NCI-H774 (cell line): ENCODE measurements at places on chromosomes 2 and 18.

- DNase-seq: no peak
Measured at GRCh38 chr2:72917877-72918553, 696 bp downstream of the EMX1 start.

GRCh38 chr18:50559752-50560680 lies at the start of gene MAPK4:
TSS of gene MAPK4 (plus strand) at chr18:50560087. CDS start at chr18:50663959, 103,872 bp downstream.
- DNase-seq: peak; percentile 64

- DNase-seq: no peak
Measured at GRCh38 chr2:180662941-180663471, 317.4 kb upstream of the UBE2E3 start.

DNA sequence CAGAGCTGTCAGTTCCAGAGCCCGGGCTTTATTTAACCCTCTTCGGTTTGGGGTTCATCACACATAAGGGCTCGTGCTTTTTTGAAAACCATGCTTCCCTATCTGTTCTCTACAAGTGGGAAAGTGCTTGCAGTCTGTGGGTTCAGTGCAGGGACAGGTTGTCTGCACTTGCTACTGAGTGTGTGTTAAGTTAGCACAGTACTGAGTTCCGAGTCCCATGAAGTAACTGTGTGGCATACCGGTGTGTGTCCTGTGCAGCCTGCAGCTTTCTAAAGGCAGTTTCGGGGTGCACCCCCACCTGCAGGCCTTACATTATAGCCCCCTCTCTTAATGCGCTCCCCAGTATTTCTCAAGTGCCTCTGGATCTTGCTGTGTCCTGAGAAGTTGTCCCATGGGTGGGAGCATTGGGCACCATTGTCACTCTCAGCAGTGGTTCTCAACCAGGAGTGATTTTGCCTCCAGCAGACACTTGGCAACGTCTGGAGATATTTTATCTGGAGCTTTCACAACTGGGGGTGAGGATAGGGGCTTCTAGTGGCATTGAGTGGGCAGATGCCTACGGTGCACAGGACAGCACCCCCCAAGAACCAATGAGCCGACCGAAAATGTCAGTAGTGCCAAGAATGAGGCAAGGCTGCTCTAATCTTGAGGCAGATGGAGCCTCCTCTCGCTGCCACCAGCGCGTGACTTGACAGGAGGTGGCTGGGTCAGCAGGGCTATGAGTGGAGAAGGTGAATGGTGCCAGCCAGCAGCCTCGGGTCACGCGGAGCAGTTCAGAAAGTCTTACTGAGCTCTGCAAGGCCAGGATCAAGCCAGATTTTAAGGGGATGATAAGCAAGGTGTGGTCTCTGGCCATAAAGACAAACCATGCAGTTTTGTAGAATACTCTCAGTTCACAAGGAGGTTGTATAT lies 152.2 kb downstream of the SMAD7 start:
- no peak for DNase-seq

GRCh38 chr2:42770288-42771131 lies 6.6 kb upstream of the OXER1 start:
- no peak for DNase-seq

DNA sequence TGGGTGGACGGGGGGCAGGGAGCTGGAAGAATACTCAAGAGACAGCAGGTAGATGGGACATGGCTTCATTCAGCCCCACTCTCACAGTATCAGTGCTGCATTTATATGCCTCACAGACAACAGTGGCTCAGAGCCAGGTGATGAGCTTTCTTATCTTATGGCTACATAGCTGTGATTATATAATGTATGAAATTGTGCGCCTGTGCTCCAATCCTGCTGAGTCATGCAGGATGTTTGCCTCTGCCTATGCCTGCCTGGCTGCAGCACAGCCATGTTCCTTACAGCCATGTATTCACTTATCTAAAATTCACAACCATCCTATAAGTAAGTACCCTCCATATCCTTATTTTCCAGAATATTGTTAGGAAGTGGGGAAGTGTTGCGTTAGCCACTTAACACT lies 37.7 kb upstream of the RNF103 start:
- DNase-seq: no peak

DNA sequence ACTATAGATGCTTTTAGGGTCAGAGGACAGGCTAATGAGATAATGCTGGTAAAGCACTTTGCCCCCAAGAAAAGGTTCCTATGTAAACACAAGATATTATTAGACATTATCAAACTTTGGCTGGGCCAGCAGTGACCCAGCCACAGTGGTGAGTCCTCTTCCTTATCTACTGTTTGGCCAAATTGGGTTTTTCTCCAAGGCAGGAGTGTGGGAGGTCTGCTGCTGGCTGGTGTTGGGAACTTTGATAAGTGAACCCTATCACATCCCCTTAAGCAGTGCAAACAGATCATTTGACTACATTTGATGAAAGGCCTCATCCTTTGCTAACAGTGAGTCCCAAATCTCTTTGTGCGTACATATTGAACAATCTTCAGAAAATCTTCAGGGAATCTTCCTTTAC lies 16.2 kb downstream of the FZD7 start:
- no peak for DNase-seq

- peak; percentile 85 for DNase-seq
Measured at GRCh38 chr2:27322766-27323595, at the start of gene MPV17. TSS of gene MPV17 (minus strand) at chr2:27323097. CDS start at chr2:27322517, 580 bp downstream.

GRCh38 chr2:226965376-226965775 lies 129.5 kb downstream of the RHBDD1 start:
- no peak for DNase-seq

DNA sequence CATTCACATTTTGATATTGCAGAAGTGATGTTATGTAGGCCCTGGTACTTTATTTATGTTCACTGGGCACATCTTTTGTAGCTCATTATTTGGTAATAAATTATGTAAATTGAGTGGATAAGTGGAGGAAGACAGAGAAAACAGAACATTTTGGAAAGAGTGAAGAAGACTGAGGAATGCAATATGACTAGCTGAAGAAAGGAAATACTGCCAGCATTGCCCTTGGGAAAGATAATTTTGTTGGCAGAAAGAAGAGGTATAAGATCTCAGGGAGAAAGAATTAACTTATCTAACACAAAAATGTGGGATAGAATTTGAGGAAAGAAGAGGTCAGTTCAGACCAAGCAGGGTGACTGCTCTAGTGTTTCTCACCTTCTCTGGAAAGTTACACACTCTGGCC lies 118.8 kb downstream of the TTC27 start:
- DNase-seq: no peak

DNA sequence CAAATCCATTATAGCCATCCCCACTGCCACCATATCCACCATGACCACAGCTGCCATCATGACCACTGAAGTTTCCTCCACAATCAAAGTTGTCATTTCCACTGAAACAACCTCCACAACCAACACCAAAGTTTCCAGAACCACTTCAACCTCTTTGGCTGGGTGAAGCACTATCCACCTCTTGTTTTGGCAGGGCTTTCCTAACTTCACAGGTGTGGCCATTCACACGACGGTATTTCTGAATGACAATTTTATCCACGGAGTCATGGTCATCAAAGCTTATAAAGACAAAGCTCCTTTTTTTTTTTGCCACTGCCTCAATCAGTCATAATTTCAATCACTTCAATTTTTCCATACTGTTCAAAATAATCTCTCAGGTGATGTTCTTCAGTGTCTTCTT lies 89.8 kb upstream of the UGP2 start:
- no peak for DNase-seq

- no peak for DNase-seq
Measured at GRCh38 chr2:72992734-72993102, 75.4 kb downstream of the EMX1 start.

DNA sequence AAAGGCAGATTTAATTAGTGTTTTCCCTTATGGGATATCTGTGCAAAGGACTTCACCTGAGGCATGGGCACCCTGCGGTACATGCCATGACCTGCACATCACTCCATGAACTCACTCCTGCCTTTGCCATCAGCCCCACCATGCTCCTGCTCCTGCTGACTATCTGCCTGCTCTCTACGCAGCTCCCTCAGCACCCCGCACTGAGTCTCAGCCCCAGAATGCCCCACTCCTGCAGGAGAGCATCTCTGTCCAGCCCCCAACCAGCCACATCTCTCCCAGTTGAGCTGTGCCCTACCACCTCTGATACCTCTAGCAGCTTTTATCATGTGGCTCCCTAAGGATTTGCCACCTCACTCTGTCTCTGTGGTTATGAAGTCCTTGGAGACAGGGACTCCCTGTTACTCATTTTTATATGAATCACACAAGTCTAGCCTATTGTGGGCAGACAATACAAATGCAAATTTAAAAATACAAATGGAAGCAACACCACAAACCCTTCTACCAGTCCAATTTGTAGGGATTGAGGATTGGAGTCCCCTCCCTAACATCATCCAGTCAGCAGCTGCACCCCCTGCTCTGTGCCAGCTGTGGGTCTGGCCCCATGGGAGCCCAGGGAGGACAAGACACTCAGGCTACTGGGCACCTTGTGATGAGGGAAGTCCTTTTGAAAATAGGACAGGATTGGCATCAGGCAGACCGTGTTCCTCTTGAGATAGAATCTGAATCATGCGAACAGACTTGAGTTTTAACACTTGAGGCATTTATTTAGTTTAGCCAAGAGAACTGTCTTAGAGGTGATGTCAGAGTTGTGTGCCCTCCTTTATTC lies 689.6 kb upstream of the HS6ST1 start:
- no peak for DNase-seq

- DNase-seq: no peak
Measured at GRCh38 chr2:128622955-128623620, 304.4 kb upstream of the HS6ST1 start.

DNA sequence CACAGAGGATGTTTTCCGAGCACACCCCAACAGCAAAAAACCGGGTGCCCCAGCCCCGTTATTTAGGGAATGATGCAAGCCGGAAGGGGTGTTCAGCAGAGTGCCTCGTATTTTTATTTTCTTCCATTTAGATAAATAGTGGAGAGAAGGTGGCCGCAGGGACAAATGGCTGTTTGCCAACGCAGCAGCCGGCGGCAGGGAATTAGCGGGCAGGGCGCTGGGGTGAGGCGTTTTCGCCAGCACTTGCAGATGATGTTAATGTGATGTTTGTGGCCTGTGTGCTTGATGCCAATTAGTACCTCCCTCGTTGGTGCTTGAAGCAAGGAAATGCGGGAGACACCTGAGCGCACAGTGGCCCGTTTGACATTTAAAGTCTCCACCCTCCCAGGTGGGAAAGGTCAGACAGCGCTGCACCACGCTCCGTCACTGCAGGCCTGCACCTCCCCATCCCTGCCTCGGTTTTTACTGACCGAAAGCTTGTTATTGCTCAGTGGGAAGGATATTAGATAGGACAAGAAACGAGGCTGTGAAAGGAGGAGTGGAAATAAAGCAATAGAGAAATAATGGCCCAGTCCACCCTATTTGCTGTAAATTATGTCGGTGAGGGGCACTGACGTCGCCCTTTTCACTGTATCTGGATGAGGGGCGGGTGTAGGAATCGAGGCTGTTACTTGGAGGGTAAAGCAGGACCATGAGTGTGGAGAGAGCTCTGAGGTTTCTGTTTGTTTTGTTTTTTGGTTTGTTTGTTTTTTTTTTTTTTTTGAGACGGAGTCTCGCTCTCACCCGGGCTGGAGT lies 39.1 kb downstream of the NFATC1 start:
- no peak for DNase-seq

DNA sequence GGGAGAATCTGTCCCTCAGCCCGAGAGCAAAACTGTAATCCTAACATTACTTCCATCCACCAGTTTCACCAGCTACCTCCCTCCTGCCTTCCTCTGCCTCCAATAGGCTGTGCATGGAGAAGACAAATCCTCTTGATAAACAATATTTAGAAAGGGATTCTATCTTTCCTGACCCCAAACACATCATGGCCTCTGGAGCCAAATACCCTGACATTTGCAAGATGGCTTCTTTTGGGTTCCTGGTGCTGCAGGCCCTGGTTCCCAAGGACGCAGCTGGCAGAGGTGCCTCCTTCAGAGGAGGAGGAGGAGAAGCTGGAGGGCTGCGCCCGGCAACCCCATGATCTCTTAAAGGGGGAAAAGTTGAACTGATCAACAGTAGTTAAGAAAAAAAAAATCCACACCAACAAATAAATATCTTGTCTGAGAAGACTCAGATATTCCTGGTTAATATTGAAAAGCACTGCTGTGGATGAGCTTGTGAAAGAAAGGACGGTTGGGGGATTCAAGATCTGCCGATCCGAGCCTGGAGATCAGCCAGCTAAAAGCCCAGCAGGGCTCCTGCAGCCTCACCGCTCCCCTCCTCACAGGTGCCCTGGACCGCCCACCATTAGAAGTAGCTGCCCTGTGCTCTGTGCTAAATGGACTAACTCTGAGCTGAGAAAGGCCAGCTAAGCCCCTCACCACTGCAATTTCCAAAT lies 116.8 kb downstream of the MSH2 start:
- DNase-seq: no peak

- DNase-seq: no peak
Measured at GRCh38 chr2:34849827-34850226, 1250.7 kb upstream of the FAM98A start.

DNA sequence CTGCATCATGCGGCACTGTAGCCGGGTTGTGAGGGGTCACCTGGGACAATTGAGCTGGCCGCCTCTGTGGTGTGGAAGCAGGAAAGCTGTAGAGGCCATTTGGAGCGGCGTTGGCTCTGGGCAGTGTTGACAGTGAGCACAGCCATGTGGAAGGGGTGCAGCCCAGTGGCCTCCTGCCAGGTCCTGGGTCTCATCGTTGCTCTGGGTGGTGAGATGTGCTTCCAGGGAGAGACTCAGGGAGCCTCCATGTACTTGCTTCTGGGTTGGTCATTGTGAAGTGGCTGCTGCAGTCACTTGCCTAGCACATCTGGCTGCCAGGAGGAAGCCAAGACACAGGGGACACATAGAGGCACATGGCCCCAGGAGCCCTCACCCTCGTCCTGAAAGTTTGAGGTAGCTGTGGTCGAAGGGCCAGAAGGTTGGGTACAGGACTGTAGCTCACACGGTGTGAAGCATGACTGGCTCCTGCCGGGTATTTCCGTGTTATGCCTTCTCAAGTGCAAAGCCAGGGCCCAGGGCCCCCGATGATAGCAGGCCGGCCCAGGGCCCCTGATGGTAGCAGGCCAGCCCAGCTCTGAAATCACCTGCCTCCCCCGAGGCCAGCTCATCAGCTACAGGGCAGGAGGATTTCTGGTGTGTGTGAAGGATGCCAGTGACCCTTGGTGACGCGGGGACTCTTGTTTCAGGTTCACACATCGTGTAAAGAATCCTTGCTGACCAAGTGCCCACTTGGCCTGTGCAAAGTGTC lies 82.6 kb downstream of the DGKD start:
- no peak for DNase-seq

DNA sequence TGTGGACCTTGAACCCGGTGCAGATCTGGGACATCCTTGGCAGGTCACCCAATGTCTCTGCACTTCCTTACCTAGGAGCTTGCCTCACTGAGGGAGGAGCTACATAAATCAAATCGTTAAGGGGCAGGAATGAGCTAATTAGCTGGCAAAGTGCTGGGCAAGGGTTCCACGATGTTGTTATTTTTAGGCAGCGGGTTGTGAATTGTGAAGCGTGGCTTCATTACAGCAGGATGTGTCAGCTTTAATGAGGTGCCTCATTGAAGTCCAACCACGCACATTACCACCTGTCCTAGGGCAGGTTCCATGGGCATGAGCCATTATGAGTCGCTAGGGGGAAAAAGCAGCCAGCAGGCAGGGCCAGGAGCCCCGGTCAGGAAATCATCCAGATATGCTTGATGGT lies 127.0 kb upstream of the AGAP1 start:
- DNase-seq: peak; percentile 20

GRCh38 chr2:61327173-61327572 lies 143.7 kb downstream of the USP34 start:
- no peak for DNase-seq

GRCh38 chr2:188971432-188971861 lies 2.7 kb upstream of the COL3A1 start:
- no peak for DNase-seq
